ENCODE measurements at places on chromosomes 1 and 21.

DNA sequence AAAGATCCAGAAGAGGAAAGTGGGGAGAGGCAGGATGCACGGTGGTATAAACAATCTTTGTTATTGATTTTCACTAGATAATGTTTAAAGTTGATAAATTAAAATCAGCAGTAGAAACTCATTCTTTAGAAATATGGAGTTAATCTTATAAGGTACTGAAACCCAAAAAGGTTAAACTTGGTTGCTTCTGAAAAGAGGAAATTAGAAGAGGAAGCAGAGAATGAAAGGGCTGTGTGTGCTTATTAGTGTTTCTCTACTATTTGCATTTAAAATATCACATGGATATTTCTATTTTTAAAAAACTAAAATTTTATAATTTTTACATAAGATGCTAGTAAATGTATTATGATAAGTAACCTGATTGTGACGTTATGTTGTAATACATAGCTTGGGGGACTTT is 24.4 kb downstream of the C1orf141 start:
- no peak for DNase-seq

DNA sequence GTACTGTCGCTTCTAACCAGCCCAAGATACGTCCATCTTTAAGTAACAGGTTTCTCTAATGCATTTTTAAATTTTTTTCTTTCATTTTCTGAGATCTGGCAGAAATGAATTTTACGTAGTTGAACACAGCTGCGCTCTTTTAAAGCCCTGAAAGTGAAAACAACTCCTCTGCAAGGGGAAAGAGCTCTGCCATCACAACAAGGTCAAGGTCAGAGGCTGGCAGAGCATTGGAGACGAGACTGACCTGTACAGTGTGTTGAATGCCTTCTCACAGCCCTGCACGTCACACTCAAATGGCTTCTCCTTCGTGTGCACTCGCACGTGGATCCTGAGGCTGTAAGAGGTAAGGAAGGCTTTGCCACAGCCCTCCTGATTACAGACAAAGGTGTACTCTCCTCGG is 19.7 kb downstream of the MTF1 start:
- DNase-seq, result no peak

DNA sequence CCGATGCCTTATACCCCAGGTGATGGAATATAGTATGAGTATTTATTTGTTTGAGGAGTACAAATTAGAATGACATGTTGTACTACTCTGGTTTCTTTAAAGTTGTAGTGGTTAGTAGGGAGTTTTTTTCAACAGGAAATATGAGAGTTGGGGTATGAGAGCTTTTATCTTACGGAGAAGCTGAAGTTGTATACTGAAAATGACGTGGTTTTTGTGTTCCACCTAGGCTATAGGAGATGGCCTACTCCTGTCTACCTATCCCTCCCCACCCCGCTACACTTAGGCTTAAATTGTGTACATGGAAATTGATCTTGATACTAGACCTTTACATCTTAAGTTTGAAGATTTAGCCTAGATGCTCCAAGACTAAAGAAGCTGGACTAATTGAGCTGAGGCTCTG is 6.8 kb upstream of the HAX1 start:
- no peak for DNase-seq

DNA sequence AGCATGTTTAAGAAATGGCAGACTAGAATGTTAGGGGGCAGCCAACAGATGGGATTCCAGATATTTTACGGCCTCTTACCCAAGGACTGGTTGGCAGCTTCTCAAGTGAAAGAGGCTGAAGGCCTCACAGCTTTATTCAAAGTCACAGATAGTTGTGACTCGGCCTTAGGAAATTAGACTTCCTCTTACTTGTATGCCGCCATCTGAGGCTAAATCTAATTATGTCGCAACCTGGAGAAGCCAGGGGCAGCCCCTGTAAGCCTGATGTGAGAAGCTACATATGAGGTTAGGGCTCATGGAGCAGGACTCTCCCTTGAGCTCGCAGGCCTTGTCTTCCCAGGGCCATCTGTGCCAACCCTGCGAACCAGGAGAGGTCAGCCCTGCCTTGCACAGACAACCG is 352.5 kb downstream of the HHAT start:
- no peak for DNase-seq

DNA sequence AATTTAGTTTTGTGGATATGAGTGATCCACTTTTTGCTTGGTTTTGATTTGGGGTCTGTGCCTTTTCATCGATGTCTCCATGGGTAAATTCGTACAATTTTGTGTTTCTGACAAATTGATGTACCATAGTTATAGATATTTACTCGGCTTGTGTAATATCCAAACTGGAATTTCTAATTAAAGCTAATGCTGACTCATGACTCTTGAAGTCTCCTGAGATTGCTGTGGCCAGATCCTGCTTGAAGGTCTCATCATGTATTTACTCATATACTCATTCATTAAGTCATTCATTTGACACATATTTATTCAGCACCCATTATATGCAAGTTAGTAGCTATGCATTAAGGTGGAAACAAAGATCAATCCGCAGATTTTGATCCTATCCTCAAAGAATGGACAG is 423.2 kb downstream of the RWDD3 start:
- DNase-seq, result no peak

DNA sequence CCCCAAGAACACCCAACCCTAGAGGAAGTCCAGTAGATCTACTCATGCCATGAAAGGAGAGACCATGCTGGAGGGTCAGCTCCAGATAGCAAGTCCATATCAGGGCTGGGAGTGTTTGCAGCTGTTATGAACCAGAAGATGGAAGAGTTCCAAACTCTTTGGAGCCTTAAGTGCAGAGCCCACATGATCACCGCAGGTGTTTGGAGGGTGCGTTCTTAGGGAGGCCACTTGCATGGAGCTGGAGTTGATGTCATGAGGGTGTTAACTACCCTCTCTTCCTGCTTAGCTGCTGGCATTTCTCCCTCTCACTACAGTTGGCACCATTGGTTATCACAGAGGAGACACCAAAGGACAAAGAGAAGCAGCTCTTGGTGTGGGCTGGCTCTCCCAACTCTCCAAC is 616.9 kb downstream of the AJAP1 start:
- DNase-seq, result peak; percentile 21

- peak; percentile 29 for DNase-seq
These were observed 16.5 kb downstream of the DMRTB1 start for GRCh38 chr1:53475664-53476063.

GRCh38 chr1:152599934-152600333 is at the start of gene LCE3C:
Gene LCE3C, plus strand, starts transcription at chr1:152600234. Its CDS starts 498 bp downstream, at chr1:152600732.
- no peak for DNase-seq

DNA sequence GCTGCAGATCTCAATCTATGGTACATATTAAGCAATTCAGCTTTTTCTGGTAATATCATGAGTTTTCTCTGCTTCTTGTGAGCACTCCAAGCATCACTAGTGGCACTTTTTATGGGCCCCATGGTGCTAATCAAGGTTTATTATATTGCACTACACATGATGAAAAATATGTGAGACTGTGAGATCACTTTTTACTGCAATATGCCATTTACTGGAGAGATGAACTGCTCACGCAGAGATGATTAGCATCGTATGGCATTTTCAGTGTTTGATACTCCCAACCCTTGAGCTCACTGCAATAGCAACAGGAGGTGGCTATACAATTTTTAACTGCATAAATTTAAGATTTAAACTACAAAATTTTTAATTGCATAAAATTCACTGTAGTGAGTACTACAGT is 8.7 kb upstream of the KCNK1 start:
- DNase-seq, result no peak

DNA sequence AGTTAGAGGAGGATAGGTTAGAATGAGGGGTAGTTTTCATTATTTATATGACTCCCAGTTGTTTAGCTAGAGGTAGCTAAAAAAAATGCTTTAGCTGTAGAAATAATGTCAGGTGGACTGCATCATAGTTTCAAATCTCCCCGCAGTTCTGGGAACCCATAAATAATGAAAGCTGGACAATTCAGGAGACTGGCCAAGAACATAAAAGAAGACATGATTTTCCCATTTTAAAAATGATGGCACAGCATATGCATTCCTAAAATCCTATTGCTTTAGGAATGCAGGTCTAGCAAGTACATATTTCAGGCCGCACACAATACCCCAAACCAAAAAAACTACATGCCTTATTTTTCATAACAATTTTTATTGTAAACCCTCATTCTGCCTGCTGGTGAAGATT is 143.3 kb downstream of the CTH start:
- no peak for DNase-seq

DNA sequence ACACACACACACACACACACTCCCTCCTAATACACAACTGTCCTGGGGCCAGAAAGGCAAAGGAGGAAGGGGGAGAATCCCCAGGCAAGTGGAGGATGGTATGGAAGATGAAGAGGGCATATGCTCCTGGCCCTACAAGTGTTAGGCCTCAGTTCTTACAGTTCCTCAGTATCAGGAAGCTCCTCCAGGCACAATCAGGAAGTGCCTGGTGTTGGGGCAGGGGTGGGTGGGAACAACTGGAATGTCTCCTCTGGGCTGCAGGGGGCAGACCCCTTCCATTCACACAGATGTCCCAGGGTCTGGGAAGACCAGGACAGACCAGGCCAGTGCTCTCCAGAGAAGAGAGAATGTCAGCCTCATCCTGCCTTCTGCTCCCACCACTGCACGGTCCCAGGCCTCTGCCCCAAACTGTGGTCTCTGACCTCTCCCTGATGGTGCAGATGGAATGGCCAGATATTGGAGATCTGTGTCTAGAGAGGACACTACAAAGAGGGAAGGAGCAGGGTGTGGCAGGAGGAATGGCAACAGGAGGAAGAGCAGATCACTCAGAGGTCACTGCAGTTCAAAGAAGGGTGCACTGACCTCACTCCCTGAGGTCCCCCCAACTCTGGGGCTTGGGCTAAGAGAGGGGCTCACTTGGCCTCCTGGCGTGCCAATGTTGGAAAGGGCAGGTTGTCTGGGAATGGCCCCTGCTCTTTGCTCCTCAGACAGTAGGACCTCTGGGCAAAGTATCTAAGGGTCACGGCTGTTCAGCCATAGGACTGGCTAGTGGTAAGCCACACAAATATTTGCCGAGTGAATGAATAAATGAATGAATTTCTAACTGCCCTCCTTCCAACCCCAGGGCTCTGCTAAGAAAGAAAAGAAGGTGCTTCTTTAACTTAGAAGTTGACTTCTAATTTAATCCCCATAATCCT is 2.5 kb upstream of the DENND2D start:
- no peak for DNase-seq

DNA sequence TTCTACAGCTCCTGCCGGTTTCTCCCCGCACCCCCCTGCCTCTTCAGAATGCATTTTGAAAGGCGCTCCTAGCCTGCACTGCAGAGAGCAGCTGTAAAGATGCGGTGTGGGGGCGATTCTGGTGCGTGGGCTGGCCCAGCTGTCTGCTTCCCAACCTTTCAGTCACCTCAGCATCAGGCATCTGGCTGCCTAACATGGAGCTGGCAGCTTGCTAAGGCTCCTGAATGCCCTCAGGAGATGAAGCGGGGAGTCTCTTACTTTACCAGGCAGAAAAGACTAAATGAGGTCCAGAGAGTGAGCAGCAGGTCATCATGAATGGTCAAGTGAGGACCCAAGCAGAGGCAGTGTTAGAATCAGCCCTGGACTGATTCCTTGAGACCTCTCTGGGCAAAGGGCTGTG is 8.7 kb downstream of the IER5 start:
- DNase-seq, result no peak

- no peak for DNase-seq
These were observed 21.0 kb downstream of the EDN2 start for GRCh38 chr1:41463516-41463915.

- no peak for DNase-seq
These were observed 14.4 kb downstream of the COLGALT2 start for GRCh38 chr1:184023171-184023570.

DNA sequence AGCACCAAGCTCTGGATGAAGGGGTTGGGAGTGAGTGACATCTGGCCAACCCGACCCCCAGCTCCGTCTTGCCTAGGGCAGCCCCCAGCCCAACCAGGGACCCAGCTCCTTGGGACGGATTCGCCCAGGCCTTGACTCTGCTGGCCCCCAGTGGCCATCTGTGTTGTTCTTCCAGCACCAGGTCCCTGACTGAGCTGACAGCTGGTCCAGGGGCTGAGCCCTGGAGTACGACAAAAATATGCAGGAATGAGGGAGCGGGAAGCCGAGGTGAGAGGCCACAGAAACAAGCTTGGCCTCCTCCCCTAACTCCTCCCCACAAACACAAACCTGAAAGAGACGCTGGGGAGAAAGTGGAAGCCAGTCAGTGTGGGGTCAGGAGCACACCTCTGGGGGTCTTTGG is 55.0 kb upstream of the PAX7 start:
- DNase-seq, result no peak

- no peak for DNase-seq
These were observed 52.8 kb downstream of the EDN2 start for GRCh38 chr1:41431490-41432350.

- DNase-seq, result peak; percentile 83
These were observed at the start of gene MYOM3 for GRCh38 chr1:24111996-24112779. Gene MYOM3, minus strand, starts transcription at chr1:24112135. Its CDS starts 3,499 bp downstream, at chr1:24108636.

- DNase-seq, result no peak
These were observed 40.9 kb downstream of the MTARC1 start for GRCh38 chr1:220827445-220828178.

DNA sequence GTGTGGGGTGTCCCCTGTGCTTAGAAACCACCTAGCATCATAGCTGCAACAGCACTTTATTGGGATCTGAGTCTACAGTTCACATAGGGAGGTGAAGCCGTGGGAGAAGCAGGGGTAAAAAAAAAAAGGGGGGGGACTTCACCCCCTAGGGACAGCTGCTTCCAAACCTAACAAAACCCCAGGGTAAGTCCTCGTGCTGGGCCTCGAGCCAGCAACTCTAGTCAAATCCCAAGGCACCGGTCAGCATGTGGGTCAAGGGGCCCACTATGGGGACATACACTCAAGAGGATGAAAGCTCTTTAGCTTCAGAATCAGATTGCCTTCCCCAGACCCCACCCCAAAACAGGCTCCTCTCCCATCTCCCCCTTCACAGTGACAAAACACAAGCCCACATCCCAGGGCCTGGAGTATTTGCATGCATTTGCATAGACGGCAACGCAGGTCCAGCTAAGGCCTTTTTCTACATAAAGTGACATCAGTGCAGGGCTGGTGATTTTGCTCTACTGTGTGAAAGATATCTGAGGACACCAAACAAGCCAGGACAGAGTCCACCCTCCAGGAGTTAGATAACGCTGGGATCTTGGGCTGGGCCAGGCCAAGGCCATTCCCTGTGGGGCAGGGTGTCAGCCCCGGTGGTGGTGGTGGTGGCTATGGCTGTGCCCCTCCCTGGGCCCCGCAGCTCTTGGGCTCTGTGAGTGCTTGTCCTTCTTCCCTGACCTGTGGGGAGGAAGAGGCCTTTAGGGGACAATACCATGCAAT is 8.1 kb upstream of the PMVK start:
- DNase-seq, result no peak

DNA sequence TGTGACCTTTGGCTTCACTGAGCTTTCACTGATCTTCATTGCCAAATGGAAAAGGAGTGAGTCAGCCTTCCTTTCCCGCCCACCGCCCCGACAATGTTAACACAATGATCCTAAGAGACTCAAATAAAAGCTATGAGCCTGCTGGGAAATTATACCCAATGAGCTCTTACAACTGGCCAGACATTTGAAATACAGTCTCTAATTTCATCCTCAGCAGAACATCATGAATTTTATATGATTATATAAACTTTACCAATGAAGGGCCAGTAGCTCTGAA is 252.5 kb downstream of the SIPA1L2 start:
- no peak for DNase-seq

Data from coronary artery (tissue), 2 donors.